ENCODE measurements at places on chromosomes 6 and 20.

GRCh38 chr6:135191508-135192255 lies 10.6 kb downstream of the MYB start:
- no peak for DNase-seq

DNA sequence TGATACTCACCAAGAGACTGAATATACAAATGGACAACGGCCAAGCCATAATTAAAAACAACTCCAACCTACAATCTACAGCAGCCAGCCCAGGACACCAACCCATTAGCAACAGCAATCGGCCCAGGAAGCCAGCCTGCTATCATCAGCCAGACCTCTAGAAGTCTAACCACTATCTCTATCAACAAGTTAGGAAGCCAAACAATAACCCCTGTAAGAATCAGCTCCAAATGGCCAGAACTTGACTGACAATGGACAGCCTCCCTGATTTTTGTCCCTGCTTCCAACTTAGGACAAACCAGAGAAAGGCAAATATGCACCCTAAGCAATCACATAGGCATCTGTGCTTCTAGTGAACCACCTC lies 511.8 kb upstream of the JARID2 start:
- DNase-seq = no peak

DNA sequence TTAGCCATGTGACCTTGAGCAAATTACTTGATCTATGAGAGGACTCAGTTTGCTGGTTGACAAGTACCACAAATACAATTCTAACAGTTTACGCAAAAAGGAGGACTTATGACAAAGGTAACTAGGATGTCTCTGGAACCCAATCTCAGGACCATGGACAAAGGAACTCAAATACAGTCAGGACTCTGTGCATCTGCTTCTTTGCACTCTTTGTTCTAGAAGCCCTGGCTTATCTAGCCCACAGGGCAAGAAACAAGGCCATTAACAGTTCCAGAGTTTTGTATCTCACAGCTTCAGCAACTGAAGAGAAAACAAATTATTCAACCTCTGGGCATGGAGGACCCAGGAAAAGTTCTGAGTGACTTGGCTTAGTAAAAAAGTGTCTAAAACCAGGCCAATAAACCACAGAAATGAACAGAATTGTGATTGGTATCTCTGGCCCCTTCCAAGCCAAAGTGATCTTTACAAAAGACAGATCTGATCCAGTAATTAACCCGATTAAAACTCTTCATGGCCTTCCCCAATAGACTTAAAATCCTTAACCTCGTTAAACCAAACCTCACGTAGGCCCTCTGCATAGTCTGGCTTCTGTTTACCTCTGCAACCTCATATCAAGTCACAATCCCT lies 5.9 kb downstream of the WASF1 start:
- DNase-seq = no peak

GRCh38 chr6:114862819-114863218 lies 520.0 kb upstream of the HS3ST5 start:
- no peak for DNase-seq

GRCh38 chr20:13953227-13953626 lies 37.2 kb downstream of the SEL1L2 start:
- no peak for DNase-seq

DNA sequence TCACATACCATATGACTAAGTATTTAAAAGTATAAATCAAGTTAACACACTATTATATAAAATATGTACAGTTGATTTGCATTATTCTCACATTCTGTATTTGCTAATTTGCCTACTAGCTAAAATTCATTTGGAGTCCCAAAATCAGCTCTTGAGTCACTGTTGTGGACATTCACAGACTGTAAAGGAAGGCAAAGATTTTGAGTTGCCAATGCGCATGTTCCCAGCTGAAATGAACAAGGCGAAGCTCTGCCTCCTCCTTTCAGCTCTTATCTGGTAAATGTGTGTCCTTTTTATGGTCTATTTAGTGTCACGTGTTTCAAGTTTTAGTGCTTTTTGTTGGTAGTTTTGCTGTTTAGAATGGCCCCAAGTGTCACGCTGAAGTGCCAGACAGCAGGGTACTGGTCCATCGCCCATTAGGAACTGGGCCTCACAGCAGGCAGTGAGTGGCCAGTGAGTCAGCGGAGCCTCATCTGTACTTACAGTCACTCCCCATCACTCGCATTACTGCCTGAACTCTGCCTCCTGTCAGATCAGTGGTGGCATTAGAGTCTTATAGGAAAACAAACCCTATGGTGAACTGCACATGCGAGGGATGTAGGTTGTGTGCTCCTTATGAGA lies 87.2 kb upstream of the ADTRP start:
- no peak for DNase-seq

- DNase-seq = peak; percentile 37
These were observed 1.5 kb upstream of the GMEB2 start for GRCh38 chr20:63628246-63628975.

- DNase-seq = no peak
These were observed 81.9 kb downstream of the ANKS1A start for GRCh38 chr6:34970957-34971356.

- DNase-seq = no peak
These were observed 5.2 kb downstream of the SYNGAP1 start for GRCh38 chr6:33424855-33425667.

- no peak for DNase-seq
These were observed 49.0 kb upstream of the CDYL start for GRCh38 chr6:4727217-4727616.

- no peak for DNase-seq
These were observed 47.9 kb upstream of the DDR1 start for GRCh38 chr6:30836431-30836866.

- no peak for DNase-seq
These were observed 51.9 kb downstream of the STXBP5 start for GRCh38 chr6:147255948-147256674.

GRCh38 chr6:6723921-6724538 lies 135.5 kb downstream of the LY86 start:
- no peak for DNase-seq

DNA sequence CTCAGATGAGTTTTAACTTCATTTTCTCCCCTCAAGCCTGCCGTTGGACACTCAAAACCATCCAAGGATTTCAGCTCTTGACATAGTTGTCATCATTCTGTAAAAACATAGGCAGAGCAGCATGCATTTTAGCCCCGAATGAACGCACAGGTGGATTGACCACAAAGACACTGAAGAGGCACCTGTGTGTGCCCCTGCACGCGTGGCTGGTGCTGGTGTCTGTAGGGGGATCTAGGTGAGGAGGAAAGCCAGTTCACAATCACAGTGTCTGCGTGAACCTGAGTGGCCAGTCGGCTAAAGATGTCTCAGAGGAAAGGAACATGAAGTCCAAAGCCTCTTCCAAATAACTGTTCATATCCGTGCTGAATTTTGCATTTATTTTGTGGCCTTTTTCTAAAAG lies 309.2 kb downstream of the QKI start:
- DNase-seq = no peak
